ENCODE measurements at places on chromosomes 2 and 18.

GRCh38 chr18:72458271-72458670 is 85.9 kb downstream of the CBLN2 start:
- no peak for DNase-seq

DNA sequence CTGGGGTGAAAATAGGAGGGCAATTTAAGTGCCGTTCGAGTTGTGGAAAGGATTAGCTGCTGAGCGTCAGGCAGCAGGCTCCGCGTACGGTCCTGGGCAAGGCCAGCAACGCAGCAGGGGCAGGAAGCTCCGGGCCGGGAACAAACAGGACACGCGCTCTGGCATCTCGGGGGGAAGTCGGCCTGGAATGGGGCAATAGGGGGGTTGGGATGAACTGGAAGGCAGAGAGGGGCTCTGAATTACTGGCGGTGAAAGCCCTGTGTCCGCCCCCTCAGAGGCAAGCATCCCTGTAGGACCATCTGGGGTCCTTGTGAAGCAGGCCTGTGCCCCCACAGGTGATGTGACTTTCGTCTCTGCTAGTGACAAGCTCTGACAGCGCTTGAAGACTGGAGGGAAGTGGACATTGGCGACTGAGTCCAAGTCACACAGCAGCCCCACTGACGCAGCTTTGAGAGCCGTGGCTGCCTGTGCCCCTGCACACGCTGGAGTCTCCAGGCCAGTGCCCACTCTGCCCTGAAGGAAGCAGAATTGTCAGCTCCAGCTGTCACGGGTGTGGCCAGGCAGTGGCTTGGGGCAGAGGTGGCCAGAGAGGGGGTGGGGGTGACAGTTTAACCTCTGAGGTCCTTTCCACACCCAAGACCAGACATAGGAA is 22.3 kb downstream of the GPR35 start:
- no peak for DNase-seq

GRCh38 chr2:216740557-216741222 is 45.3 kb upstream of the IGFBP5 start:
- no peak for DNase-seq

DNA sequence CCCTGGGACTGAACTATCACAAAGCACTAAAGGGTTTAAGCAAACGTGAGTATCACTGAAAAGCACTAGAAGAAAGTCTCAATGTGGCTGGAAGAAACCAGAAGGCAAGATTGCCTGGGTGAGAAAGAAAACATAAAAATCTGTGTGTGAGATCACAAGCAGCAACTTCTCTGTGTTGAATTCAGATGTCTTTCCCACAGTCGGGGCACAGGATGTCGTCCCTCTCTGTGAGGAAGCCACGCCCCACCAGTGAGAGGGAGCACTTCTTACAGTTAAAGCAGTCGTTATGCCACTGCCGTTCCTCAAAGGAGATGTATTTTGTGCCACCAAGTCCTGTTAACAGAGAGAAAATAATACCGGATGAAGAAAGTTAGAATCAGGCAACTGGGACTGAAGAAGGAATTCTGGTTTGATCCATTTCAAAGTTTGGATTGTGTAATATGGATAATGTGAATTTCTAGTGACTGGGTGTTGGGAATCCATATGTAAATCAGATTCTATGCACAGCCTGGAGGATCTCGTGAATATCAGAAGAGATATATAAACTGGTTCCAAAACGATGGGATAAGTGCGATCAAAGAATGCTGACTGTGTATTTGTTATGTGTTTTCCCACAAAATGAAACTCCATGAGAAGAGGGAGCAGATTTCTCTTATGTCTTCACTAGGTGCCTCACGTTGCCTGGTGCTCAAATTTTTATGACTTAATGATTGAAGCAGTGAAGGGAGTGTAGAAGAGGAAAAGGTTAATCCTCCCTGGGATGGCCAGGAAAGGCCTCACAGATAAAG is 24.0 kb downstream of the C2orf49 start:
- DNase-seq, result no peak

GRCh38 chr18:75533950-75534349 is 106.4 kb upstream of the SMIM21 start:
- no peak for DNase-seq

DNA sequence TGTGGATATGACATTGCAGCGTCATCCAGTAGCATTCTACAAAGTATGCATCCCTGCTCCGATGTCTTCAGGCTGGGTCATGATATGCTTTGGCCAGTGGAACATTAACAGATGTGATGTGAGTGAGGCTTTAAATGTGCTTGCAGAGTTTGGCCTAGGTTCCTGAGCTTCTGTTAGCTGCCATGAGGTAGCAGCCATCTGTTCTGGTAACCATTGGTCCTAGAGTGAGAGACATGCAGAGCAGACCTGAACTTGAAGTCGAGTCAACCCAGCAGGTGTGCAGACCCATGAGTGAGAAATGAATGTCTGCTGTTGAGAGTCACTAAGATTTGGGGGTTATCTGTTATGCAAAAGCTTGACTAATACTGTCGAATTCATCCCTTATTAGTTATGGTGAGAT is 73.8 kb upstream of the NABP1 start:
- no peak for DNase-seq

DNA sequence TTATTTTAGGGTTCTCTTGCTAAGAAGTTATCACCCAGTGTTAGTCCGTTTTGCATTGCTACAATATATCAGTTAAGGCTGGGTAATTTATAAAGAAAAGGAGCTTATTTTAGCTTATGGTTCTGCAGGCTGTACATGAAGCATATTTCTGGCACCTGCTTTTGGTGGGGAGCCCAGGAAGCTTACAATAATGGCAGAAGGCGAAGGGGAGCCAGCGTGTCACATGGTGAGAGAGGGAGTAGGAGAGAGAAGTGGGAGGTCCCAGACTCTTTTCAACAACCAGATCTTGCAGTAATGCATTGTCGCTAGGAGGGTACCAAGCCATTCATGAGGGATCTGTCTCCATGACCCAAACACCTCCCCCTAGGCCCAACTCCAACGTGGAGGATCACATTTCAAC is 688.8 kb upstream of the PIK3C3 start:
- DNase-seq, result no peak

DNA sequence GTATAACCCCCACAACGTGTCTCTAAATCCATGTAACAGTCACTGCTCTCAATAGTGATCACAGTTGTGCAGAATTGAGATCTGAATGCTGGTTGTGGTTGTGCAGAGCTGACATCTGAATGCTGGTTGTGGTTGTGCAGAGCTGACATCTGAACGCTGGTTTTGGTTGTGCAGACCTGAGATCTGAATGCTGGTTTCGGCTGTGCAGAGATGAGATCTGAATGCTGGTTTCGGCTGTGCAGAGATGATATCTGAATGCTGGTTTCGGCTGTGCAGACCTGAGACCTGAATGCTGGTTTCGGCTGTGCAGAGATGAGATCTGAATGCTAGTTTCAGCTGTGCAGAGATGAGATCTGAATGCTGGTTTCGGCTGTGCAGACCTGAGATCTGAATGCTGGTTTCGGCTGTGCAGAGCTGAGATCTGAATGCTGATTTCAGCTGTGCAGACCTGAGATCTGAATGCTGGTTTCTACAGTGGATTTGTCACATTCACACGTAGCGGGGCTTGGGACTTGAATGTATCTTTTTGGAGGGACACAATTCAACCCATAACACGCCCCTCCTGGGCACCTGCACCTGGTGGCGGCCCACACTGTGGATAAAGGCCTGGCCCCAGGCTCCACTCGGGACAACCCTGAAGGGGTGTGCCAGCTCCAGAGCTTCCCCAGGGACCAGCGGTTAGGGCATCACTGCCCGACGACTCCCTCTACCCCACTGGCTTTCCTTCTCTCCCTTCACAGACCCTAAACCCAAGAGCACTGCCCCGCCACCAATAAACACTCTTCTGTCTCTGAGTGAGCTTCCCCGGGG is 51.1 kb upstream of the SLC66A3 start:
- DNase-seq, result no peak

DNA sequence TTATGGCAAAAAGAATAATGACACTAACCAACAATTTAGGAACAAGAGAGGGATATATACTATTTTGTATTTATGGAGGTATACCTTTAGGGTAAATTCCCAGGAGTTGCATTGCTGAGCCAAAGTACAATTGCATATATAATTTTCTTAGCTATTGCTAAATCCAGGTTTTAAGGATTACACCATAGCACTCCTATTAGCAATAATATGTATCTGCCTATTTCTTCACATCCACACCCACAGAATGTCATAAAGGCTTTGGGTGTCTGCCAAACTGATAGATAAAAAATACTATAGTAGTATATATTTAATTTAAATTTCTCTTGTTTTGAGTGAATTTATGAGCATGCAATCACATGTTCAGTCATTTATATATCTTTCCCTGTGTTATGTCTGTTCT is 11.5 kb upstream of the SERPINB13 start:
- DNase-seq, result peak; percentile 50

GRCh38 chr18:26656431-26656943 is 108.1 kb upstream of the KCTD1 start:
- DNase-seq, result no peak

GRCh38 chr2:122366969-122367645 is 611.7 kb downstream of the TSN start:
- no peak for DNase-seq

GRCh38 chr2:147045113-147045512 is 799.7 kb upstream of the ACVR2A start:
- DNase-seq, result no peak

DNA sequence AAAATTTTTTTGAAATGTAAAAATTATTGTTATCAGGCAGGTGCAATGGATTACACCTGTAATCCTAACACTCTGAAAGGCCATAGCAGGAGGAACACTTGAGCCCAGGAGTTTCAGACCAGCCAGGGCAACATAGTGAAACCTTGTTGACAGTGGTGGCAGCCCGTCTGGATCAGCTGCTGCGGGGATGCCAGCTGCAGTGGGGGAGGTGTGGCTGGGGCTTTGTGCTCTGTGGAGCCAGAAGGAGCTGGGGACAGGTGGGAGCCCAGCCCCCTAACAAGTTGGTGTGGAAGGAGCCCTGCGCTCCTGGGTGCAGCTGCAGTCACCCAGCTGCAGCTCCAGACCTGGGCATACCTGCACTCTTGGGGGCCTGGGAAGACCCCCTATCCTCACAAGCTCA is 182.4 kb upstream of the MC4R start:
- DNase-seq, result no peak

- no peak for DNase-seq
Observed at GRCh38 chr2:86706220-86706619, 13.9 kb upstream of the RMND5A start.

GRCh38 chr2:178865146-178865936 is 58.1 kb upstream of the TTN start:
- no peak for DNase-seq

DNA sequence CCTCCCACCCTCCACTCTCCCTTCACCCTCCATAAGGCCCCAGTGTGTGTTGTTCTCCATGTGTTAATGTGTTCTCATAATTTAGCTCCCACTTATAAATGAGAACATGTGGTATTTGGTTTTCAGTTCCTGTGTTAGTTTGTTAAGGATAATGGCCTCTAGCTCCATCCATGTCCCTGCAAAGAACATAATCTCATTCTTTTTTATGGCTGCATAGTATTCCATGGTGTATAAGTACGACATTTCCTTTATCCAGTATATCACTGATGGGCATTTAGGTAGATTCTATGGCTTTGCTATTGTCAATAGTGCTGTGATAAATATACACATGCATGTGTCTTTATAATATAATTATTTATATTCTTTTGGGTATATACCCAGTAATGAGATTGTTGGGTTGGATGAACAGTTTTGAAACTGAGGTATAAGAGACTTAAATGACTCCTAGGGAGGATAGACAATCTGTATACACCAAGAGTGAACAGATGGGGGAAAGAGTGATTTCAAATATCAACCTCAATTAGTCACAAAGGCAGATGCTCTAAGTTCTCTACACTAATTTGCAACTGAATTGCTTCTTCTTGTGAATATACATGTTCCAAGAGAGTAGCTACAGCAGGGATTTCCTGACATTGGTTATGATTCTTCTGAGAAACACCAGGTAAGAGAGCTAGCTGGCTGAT is 23.7 kb downstream of the CWC22 start:
- no peak for DNase-seq

- no peak for DNase-seq
Observed at GRCh38 chr2:62460175-62460574, 45.8 kb downstream of the TMEM17 start.

- peak; percentile 15 for DNase-seq
Observed at GRCh38 chr2:39142904-39143605, 22.2 kb upstream of the SOS1 start.

DNA sequence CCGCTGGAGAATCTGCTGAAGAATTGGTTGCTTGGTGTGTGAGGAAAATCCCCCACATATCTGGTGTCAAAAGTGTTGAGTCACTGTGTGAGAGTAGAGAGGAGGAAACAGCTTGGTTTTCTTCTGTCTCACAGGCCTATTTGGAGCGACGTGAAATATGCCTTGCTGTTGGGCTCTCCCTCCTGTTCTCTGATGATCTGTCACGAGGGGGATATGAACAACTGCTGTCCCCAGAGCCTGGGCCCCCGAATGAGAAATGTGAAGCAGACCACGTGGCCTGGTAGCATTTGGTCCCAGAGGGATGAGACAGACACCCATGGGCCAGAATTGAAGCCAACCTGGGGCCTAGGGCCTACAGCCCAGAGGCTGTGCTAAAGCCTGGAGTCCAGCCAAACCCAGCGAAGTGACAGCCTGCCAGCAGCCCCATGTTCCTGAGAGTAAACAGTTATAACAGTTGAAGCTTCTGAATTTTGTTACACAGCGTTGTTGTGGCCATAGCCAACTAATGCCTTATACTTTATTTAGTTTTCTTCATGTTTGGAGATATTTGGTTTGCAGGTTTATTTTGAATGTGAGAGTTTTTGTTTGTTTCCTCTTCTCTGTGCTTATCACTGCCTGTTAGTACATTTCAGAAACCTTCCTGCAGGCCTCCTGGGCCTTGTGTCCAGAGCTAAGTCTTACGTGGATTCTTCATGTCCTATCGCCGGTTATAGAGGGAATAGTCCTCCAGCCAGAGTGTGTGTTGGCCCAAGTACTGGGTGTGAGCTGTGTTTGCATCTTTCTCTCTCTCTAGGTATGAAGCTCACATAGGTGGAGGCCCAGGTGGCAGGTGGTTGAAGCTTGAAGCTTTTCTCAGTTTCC is 18.7 kb upstream of the COLEC12 start:
- DNase-seq, result peak; percentile 82

DNA sequence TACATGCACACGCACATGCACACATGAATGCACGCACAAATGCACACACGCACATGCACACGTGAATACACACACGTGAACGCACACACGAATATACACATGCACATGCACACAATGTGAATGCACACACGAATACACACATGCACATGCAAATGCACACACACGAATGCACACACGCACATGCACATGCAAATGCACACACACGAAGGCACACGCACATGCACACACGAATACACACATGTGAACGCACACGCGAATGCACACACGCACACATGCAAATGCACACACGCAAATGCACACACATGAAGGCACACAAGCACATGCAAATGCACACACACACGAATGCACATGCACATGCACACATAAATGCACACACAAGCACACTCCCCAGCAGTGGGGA is 68.6 kb upstream of the GPC1 start:
- DNase-seq, result no peak

DNA sequence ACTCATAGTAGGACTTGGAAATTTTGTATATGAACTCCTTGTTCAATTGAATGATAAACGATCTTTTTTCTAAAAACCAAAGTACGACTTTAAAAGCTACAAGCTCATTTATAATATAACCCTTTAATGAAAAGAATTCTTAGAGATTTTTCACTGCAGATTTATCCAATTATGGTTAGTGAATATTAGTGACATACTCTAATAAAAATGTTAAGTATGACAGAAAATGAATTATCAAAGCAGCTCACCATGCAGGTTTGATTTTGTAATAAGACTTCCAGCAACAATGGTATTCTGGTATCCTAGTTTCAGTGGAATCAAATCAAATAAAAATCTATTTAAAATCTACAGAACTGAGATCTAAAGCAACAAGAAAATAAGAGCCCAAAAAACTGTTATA is 38.5 kb downstream of the PRPF40A start:
- no peak for DNase-seq

Data from CD14-positive monocyte (primary cell).